Right ventricle myocardium inferior (tissue), 1 donor: ENCODE measurements at places on chromosomes 11 and 22.

- DNase-seq, result no peak
Measured at GRCh38 chr22:32695451-32695891, 106.0 kb upstream of the TIMP3 start.

- no peak for DNase-seq
Measured at GRCh38 chr22:24584871-24585411, 7.9 kb downstream of the LRRC75B start.

DNA sequence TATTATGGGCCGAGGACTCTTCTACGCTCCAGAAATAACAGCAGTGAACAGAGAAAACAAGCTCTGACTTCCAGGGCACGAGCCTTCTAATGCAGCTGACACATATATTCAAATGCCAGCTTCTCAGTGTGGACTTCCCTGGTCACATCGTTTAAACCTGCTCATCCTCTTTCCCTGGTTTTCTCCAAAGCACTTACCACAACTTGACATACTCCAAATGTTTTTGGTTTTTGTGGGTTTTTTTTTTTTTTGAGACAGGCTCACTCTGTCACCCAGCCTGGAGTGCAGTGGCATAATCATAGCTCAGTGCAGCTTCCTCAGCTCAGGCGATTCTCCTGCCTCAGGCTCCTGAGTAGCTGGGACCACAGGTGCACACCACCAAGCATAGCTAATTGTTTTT, 105.5 kb downstream of the MICAL3 start:
- no peak for DNase-seq

GRCh38 chr11:111414267-111414931, 35.3 kb upstream of the POU2AF1 start:
- DNase-seq, result no peak

GRCh38 chr11:64499261-64500004, 91.6 kb upstream of the SLC22A12 start:
- DNase-seq, result no peak

- no peak for DNase-seq
Measured at GRCh38 chr22:41003976-41004375, 52.8 kb downstream of the RBX1 start.

GRCh38 chr22:30183861-30184278, 62.7 kb downstream of the LIF start:
- no peak for DNase-seq

GRCh38 chr22:41570221-41570620, 9.4 kb downstream of the CSDC2 start:
- no peak for DNase-seq

DNA sequence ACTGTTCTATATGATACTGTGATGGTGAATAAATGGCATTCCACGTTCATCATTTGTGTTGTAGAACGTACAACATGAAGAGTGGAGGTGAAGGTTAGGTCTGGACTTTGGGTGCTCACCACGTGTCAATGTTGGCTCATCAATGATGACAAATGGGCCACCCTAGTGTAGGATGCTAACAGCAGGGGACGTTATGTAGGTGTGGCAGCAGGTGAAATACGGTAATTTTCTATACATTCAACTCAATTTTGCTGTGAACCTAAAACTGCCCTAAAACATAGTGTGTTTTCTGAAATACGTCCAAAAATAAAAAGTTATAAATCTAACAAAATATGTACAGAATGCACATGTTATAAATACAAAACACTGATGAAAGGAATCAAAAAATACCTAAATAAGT, 6.2 kb downstream of the KRTAP5-6 start:
- DNase-seq, result no peak

GRCh38 chr11:7597620-7598019, 75.7 kb downstream of the CYB5R2 start:
- DNase-seq, result no peak

DNA sequence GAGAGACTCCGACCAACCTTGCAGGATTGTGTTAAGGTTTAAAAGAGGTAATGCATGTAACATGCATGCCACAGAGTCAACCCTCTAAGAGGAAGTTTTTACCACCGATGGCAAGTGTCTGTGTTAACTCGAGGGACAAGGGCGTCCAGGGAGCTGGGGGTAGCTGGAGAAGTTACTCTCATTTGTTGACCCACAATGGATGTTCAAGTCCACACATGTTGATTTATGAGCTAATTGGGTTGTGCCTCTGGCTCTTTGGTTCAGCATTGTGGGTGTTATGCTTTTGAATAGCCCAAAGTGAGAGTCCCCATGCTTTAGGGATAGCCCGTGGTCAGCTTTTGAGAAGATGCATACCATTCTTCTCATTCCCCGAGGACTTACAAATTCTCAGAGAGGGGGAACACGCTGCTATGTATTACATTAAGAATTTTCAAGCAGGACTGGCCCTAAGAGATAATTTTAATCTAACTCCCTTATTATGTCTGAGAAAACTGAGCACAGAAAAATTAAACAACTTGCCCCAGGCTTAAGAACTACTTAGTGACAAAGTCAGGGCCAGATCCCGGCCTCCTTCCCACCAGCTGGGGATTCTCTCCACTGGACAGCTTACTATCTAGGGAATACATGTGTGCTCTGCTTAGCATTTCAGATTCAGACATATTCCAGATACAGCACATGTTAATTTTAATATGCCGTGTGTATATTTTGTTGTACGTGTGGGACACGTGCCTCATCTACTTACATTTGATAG, 5.2 kb upstream of the PLET1 start:
- DNase-seq, result no peak

- no peak for DNase-seq
Measured at GRCh38 chr11:100827934-100828661, 141.0 kb downstream of the ARHGAP42 start.
